IMR-90 (cell line): ENCODE measurements at places on chromosomes 4 and X. TPM values are rescaled to one million over a fixed set of nuclear protein-coding genes. Genes with fewer than 3 reads are reported as not detected.
A peak's percentile ranks its signal among the peaks of the same experiment; 100 is the strongest.

GRCh38 chrX:96729053-96729452 is 44.4 kb downstream of the DIAPH2 start:
- DNase-seq, result no peak

- DNase-seq, result no peak
Measured at GRCh38 chr4:176839656-176840055, 46.9 kb upstream of the VEGFC start.

DNA sequence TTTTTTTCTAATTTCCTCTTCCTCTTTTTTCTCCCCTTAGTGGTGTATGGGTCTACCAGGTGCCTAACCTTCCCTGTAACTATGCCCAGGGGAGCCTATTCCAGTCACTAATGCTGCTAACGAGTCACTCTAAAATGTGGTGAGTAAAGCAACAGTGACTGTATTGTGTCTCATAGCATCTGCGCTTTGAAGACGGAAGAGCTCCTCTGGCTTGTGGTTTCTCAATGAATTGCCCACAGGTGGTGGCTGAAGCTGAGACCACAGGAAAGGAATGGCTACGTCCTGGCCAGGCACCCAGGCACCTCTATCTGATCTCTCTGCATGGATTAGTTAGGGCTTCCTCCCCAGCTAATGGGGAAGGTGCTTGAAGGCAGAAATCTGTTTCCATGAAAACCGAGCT is 763.5 kb upstream of the FRG1 start:
- peak; percentile 62 for DNase-seq

DNA sequence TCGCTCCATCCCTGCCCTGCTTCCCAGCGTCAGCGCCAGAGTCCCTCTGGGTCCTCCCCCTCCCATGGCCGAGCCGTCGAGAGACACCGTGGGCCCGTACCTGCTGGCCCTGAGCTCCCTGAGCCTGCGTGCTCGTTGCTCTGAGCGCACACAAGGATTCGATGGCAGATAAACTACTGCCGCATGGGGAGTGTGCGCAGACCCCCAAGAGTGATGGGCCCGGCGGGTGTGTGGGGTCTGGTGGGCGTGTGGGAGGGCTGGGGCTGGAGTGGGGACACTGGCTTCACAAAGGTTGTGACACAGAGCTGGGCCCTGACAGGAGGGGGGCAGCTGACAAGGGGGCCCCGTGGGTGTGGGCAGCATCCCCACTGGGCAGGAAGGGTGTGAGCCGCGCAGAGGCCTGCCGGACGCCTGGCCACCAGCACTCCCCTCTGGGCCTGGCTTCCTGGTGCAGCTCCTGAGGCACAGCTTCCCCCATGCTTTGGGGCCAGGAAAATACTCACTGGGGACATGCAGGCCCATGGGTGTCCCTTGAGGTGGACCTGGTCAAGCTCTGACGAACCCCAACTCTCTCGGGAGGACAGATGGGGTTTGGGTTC is 4.8 kb upstream of the RGS12 start:
- DNase-seq, result no peak

GRCh38 chr4:88522702-88523324 is 763 bp downstream of the PYURF start:
- peak; percentile 33 for DNase-seq

GRCh38 chr4:183770906-183771305 is 111.8 kb downstream of the TRAPPC11 start:
- no peak for DNase-seq

DNA sequence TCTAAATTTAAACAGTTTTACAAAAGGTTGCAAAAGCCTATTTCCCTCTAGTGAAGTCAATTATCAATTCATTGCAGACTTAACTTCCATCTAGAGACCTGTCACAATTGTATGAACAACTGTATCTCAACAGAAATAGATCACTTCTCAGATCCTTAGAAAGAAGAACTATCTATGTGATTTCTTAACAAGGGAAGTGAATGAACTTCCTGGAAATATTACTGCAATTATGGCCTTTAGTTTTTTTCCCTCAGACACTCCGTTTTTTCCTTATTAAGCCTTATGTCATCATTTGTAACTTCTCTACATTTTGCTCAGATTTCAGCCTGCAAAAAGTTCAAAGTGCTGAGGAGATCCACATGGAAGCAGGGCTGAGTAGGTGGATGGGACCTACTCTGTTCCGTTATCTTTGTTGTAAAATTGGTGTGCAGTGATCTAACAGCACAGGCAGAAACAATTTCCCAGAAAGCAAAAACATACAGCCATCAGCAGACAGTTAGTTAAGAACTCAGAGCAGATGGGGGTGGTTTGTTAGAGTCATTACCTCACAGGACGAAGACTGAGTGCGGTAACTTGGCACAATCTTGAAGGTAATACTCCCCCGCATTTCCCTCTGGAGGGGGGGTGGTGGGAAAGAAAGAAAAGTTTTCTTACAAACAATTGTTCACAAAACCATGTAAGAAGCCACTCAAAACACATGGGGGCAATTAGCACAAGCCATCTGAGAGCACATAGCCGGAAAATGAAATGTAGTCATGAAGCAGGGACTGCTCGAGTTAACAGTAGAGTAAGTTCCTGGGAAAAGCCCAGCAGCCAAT is 112.3 kb downstream of the NYX start:
- peak; percentile 95 for DNase-seq

- DNase-seq, result no peak
Measured at GRCh38 chr4:100889898-100890297, 372.1 kb upstream of the EMCN start.

DNA sequence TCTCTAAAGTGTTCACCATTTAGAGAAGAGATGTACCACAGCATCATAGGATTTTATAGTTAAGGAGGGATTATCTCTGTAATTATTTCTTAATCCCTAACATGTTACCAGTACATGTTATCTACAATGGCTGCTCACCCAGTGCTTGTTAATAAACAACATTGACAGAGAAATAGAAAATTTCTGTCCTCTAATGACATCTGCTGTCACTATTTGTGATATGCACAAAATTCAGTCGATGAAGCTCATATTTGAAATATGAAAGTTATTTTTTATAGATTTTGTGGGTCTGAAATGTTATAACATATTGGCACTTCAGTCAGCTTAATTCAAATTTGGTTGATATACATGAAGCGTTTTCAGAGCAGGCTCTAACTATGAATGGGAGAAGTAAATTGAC is 48.8 kb upstream of the GRXCR1 start:
- no peak for DNase-seq

- peak; percentile 46 for DNase-seq
Measured at GRCh38 chr4:38313999-38314561, 349.9 kb upstream of the KLF3 start.

- no peak for DNase-seq
Measured at GRCh38 chrX:64377753-64378152, 17.5 kb downstream of the MTMR8 start.

DNA sequence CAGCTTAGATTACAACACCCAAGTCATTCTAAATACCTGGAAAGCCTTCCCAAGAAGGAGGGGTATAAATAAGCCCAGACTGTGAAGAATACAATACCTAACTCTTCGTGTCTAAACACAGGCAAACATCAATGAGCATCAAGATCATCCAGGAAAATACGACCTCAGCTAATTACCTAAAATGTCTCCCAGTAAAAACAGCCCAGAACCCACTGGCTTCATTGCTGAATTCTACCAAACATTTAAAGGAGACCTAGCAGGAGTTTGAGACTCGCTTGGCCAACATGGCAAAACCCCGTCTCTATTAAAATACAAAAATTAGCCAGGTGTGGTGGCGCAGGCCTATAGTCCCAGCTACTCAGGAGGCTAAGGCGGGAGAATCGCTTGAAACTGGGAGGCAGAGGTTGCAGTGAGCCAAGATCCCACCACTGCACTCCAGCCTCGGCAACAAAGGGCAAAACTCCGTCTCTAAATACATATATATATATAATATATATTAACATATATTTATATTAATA is 19.1 kb upstream of the HSFX4 start:
- DNase-seq, result no peak

DNA sequence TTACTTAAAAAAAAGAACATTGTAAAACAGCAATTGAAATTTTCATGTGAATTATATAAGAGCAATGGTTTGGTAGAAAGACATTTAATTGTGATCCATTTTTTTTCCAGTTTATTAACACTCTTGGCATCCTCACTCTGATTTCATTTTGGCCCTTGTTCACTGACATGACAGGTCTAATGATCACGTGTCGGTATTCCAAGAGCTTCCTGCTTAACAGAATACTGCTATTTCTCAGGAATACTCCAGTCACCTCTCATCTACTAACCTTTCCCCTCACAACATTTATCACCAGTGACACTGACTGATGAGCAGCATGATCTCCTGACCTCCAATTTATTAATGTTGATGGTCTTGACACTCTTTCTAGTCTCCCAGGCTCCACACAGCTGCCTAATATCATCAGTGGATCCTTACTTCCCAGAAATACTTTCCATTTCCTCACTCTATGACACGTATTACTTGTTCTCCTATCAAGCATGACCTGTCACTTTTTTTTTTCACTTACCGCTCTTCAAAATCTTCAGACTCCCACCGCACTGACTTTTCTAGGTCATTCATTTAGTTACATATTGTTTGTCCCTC is 847.8 kb upstream of the SLIT2 start:
- no peak for DNase-seq

DNA sequence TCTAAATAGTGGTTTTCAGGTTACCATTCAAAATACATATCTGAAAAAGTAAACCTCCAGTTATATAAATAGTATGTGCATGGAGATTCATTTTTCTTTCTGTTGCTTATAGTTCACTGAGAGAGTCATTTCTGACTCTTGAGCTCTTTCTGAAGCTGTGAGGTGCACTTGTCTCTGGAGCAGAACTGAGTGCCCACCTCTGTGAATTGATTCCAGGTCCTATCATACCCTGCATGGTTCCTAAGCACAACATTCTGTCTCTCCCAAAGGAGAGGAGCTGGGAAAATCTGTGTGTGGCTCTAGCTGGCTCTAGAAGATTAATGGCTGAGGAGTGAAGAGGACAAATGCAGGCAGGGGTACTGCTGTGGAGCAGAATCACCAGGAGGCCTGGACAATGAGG is 161.6 kb upstream of the HCCS start:
- no peak for DNase-seq

- no peak for DNase-seq
Measured at GRCh38 chr4:107068116-107068515, 32.0 kb upstream of the DKK2 start.

DNA sequence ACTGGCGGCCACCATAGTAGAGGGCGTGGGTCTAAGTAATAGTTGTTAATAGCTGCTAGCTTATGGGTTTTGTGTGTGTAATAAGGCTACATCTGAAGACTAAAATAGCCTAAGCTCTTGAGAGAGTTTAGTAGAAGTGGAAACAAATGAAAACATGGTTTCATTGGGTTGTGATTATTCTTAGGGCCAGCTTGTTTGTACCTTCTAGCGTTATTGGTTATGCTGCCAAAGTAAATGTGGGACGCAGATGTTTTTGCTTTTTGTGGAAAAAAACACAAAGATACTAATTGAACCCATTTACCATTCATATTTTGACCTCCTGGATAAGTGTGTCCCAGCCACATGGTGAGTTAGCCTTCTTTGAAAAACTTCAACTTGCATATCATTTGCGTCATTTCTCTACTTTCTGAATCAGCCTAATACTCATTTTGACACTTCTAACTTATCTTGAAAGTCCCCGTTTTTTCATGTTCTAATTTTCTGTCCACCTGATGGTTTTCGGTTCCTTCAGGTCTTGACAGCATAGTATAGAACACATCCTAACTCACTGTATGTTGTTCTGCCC is 305.3 kb downstream of the FRMPD4 start:
- no peak for DNase-seq

GRCh38 chr4:6596948-6597347 is 22.0 kb downstream of the MAN2B2 start:
- DNase-seq, result no peak

GRCh38 chr4:30265716-30266115 is 454.5 kb upstream of the PCDH7 start:
- DNase-seq, result no peak

- peak; percentile 5 for DNase-seq
Measured at GRCh38 chr4:55838356-55838755, 15.1 kb upstream of the EXOC1 start.

DNA sequence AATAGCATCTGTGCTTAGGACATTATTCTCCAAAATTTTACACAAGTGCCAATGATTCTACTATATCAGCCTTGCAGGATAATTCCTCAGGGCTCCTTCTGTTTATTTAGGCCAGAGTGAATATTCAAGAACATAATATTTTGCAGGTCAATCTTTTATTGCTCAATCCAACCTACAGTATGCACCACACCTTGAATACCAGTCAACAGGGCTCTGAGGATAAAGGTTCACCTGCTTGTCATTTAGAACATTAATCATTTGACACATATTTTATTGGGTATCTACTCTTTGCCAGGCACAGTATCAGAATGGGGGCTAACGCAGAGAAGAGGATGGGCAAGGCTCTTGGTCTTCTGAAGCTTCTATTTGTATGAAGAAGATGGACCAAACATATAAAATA is 66.2 kb upstream of the SHISA3 start:
- no peak for DNase-seq

- no peak for DNase-seq
Measured at GRCh38 chrX:7552760-7553159, 290.2 kb upstream of the VCX start.

DNA sequence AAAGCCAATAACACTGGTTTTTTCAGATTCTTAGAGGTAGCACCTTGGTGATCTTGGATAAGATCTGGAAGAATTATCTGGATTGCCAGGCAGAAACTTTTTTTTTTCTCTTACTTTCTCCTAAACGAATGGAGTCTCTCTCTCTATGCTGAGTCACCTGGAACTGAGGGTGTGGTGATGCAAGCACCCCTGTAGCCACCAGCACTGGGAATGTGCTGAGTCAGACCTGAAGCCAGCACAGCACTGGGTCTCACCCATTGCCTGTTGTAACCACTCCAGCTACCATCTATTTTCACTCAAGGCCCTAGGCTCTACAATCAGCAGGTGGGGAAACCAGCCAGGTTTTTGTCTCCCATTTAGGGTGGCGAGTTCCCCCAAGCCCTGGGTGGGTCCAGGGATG is 923.8 kb downstream of the RAPGEF2 start:
- no peak for DNase-seq

DNA sequence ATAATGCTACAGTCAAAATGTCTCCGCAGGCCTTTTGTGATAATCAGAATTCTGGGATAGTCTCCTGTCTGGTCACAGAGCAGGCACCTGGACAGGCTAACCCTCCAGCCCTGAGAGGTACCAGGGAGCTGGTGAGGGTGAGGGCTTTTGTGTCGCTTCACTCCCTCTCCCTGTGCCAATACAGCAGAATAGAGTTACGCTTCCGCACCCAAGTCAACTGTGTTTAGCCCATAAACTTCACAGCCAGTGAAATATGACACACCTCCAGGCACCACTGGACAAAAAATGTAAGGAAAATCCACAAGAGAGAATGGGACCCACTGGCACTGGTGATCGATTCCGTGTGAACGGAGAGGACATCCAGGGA is 1.3 kb downstream of the GAK start:
- DNase-seq, result no peak

The FGFBP1 gene
- under 0.01 TPM in 1 of 2 replicates, not detected in the other for total RNA-seq

The NCAPG gene
- 26.7 and 41.7 TPM in 2 replicates for total RNA-seq

The RHOXF1 gene
- total RNA-seq, result not detected in 2 replicates

The SMIM10 gene
- 2.3 and 3.6 TPM in 2 replicates for total RNA-seq

The CXCL10 gene
- 0.18 and 0.28 TPM in 2 replicates for total RNA-seq

The HSPA4L gene
- total RNA-seq, result 2.3 and 3.9 TPM in 2 replicates

The BEX2 gene
- total RNA-seq, result 0.28 TPM in 1 of 2 replicates, not detected in the other

The XAGE1A gene
- not detected in 2 replicates for total RNA-seq

The GSX2 gene
- total RNA-seq, result not detected in 2 replicates

The LRP2BP gene
- total RNA-seq, result 0.18 and 0.56 TPM in 2 replicates

The HERC5 gene
- total RNA-seq, result under 0.01 TPM in 2 replicates

The CYP2U1 gene
- total RNA-seq, result 11.1 and 13.6 TPM in 2 replicates

The LPAR4 gene
- 0.28 TPM in 1 of 2 replicates, not detected in the other for total RNA-seq

The NDNF gene
- under 0.01 TPM in 1 of 2 replicates, not detected in the other for total RNA-seq

The NPY2R gene
- not detected in 2 replicates for total RNA-seq
